ENCODE measurements at places on chromosomes 13 and 19.

DNA sequence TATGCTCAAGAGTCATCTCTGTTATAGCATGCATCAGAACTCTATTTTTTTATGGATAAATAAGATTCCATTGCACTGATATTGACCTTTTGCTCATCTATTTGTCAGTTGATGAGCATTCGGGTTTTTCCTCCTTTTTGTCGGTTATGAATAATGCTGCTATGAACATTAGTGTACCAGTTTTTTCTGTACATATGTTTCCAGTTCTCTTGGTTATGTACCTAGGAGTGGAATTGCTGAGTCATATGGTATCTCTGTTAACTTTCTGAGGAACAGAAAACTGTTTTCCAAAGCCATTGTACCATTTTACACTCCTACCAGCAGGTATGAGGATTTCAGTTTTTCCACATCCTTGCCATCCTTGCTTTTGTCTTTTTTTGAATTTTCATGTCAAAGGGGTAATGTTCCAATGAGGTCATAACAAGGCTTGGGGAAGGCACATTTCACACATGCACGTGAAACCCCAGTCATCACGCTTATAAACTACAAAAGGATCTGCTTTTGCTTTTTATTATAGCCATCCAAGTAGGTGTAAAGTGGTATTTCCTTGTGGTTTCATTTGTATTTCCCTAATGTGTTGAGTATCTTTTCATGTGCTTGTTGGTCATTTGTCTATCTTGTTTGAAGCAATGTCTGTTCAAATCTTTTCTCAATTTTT is 14.6 kb downstream of the KBTBD7 start:
- no peak for DNase-seq

DNA sequence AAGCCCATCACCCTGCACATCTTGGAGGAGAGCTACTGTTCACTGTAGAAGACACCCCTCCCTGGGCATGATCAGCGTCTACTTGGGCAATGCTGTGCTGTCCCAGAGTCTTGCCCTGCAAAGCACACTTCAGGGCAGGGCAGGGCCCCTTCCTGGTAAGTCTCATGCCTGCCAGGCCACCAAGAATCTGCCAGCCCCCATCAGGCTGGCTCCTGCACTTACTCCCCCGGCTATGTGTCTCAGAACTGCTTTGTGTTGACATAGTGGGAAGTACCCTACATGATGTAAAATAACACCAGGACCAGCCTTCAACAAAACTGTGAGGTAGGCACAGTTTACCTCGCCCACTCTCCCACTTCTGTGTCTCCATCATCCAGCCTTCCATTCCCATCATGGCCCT is 27.8 kb upstream of the ATP12A start:
- no peak for DNase-seq

- DNase-seq = no peak
These were observed 27.7 kb downstream of the MCF2L start for GRCh38 chr13:112996671-112997091.

GRCh38 chr13:41465898-41466320 is 8.6 kb downstream of the RGCC start:
- no peak for DNase-seq

DNA sequence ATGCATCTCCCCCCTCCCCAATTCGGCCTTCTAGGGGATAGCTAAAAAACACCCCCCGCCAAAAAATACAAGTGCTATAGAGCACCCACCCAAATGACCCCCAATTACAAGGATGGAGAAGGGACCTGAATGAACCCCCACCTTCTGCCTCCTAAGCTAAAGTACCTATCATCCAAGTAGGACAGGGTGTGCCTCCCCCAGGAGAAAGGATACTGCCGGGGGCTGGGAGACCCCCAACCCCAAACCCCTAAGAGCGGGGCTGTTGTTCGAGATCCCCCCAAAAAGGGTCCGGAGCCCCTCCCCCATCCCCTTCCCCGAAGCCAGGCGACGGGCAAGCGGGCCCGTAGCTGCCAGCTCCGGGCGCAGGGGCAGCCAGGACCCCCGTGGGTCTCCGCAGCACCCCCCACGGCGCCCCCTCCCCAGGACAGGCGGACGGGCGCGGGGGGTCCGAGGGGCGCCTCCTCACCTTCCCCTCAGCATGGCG is 1.9 kb downstream of the ZC3H4 start:
- no peak for DNase-seq

DNA sequence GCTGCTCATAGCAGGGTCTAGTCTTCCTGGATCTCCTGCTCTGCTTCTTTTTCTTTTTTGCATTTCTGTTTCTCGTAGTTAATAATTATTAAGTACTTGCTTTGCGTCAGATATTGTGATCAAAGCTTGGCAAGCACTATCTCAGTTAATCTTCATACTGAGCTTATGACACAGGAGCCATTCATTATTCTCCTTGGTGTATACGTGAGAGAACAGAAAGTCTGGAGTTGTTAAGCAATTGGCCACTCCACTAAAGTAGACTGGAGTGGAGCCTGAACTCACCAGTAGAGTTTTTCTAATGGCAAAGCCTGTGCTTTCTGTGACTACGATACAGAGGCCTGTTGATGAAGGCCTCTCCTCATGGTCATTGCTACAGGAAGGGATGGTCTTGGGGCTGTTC is 285.9 kb downstream of the RFC3 start:
- DNase-seq = no peak

GRCh38 chr13:23644527-23645138 is 74.4 kb downstream of the TNFRSF19 start:
- no peak for DNase-seq

DNA sequence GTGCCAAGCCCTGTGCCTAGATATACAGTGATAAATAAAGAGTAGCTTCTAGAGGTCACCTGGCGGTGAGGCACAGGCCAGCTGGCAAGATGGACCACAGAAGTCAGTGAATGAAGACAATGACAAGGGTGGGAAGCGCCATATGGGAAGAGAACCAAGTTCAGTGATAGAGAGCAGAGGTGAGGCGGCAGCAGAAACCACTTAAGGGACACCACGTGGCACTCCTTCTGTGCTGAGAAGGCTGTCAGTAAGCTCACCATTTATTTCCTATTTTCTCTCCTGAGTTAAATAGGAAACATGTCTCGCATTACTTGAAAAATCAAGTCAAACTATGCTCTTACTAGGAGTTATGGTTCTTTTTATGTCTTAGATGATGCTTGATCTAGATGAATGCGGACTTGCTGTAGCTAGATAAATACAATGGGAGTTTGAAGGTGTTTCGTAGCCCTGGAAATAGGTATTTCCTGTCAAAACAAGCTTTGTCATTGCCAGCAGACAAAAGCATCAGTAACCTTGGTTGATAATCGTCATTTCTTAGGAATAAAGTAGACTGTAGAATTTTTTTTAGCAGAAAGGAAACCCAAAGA is 17.8 kb downstream of the ALOX5AP start:
- no peak for DNase-seq

DNA sequence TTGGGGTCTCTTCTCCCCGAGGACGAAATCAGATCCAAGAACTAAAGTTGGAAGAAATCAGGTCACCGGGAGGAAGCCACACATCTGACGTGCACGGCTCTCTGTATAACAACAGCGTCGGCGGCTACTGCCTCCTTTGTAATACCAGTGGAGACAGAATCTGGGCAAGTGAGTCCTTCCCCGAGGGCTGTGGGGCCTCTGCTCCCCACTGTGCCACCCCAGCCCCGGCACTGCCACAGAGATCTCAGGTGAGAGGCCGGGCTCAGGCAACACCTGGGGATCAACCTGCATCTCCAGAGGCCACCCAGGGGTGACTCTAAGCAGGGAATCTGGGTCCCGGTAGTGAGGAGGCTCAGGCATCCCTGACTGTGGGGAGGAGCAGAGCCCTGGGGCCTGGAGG is 33.7 kb upstream of the C13orf46 start:
- DNase-seq = no peak

Data from stimulated activated CD8-positive, alpha-beta memory T cell treated with anti-CD3 and anti-CD28 coated beads, Interleukin-2, amount 100 ng/mL, for 1 hour (primary cell).